ENCODE measurements at places on chromosomes 12 and 14.

- DNase-seq = no peak
These were observed 1.5 kb upstream of the NTS start for GRCh38 chr12:85872497-85873091.

- DNase-seq = no peak
These were observed 74.6 kb upstream of the TMTC1 start for GRCh38 chr12:29858270-29858786.

GRCh38 chr12:77089686-77090220 lies 24.4 kb upstream of the E2F7 start:
- no peak for DNase-seq

DNA sequence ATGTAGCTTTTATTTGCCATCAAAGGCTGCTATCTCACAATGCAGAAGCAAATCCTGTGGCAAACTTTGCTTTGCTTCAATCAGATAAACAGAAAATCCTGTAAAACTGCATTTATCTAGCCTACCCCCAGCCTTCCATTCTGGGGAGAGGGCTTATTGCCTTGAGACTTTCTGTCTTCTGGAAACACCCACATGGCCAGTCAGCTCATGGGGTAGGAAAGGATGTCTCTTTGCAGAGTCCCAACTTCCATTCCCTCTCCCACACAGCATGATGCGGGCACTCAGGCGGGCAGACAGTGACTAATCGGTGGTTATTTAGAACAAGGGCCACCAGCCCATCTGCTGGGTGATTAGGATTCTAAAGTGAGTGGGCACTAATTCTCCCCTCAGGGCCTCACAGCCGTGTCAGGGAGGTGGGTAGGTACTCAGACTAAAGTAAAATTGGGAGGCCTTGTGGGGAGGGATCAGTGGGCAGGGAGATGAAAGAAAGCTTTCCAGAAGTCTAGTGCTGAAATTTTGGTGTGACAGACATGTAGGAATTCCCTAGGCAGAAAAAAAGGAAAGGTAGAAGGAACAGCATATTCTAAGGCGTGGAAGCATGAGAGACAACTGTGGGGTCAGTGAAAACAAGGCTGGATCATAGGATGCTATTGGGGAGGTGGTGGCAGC lies 720.5 kb downstream of the VRK1 start:
- DNase-seq = no peak

DNA sequence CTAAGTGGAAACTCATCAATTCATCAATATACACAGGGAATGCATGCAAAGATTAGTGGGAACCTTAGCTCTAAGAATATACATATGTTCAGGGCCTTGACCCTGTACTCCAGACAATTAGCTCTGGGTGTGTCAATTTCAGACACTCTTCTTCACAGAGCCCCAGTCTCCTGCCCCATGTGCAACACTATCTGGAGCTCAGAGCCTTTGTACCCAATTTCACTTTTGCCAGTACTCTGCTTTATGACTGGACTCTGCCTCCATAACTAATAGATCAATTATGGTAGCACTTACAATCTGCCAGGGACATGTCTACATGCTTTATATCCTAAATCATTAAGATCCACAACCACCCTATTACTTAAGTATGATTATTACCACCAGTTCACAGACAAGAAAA lies 152.5 kb upstream of the PLEKHG7 start:
- no peak for DNase-seq

DNA sequence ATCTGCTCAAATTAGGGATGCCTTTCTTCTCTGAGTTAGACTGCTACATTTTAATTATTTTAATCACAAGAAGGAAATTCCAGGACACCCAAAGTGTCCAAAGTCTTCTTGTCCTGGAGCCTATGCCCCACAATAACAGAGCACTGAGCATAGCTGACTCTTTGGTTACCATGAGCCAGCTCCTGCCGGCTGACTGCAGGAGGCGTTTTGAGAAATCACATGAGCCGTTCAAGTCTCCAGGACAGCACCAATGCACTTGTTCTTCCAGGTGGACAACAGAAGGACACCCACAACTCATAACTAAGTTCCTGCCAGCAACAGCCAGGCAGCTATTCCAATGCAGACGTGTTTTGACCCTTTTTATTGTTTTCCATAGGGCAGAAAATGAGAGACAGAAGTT lies 46.0 kb upstream of the SRSF5 start:
- no peak for DNase-seq

GRCh38 chr12:122955156-122955555 lies 11.1 kb downstream of the ABCB9 start:
- no peak for DNase-seq

DNA sequence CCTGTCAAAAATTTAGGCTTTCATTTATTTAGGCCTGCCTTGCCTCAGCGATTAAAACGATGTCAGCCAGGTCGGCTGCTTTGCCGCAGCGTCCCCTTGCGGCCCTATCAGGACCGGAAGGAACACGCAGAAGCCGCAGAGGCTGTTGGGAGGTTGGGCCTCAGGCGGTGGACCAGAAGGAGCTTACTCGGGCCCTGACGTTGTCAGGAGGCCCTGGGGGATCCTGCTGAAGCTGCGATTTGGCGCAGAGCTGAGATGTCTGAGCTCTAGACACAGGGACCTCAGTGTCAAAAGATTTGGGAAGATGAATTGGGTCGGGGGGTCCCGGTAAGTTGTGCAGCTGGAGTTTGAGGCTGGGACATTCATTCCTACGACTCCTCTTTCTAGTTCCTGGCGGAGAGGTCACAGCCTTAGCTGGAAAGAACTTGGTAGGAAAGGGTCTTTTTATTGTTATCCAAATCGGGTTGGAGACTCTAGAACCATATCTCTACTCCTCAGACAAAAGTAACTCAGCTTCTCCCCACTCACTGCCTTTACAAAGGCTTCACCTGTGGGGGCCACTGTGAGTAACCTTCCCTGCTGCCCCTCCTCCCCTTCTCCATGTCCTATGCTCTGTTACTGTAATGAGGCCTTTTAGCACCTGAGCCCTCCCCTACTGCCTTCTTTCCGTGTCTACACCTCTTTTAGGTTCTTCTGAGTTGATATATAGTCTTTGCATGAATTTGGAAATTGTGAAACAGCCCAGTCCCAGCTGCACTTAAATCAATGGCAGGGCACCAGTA lies 6.6 kb upstream of the ABCD2 start:
- DNase-seq = no peak

DNA sequence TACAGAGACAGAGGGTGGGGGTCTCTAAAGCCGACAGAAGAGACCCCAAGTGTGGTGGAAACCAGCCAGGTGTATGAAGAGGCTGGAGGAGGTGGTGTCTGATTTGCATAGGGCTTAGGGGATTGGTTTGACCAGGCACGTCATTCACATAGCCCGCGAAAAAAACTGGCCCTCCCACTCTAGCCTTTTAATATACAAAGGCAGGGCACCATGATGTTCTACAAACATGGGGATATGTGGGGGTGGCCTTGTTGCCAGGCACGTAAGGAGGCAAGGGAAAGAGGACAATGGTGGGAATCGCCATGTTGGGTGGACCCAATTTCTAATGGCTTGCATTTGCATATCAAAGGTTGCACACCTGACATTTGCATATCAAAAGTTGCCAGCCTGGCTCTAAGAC lies 13.2 kb downstream of the LALBA start:
- DNase-seq = no peak

DNA sequence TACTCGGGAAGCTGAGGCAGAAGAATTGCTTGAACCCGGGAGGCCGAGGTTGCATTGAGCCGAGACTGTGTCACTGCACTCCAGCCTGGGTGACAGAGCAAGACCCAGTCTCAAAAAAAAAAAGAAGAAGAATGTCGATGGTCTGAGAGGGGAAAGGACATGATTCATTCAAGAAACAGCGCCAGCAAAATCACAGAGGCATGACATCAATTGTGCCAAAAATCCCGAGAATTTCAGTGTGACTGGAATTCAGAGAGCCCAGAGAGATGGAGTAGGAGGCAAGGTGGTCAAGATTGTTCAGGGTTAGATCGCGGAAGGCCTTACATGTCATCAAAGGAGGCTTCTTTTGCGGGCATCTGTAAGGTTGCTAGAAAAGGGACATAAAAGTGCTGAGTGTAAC lies 483.3 kb downstream of the VRK1 start:
- no peak for DNase-seq

All from stimulated activated CD8-positive, alpha-beta memory T cell treated with anti-CD3 and anti-CD28 coated beads, Interleukin-15, amount 100 ng/mL, for 24 hours (primary cell).